ENCODE measurements at places on chromosomes 2 and 18.

DNA sequence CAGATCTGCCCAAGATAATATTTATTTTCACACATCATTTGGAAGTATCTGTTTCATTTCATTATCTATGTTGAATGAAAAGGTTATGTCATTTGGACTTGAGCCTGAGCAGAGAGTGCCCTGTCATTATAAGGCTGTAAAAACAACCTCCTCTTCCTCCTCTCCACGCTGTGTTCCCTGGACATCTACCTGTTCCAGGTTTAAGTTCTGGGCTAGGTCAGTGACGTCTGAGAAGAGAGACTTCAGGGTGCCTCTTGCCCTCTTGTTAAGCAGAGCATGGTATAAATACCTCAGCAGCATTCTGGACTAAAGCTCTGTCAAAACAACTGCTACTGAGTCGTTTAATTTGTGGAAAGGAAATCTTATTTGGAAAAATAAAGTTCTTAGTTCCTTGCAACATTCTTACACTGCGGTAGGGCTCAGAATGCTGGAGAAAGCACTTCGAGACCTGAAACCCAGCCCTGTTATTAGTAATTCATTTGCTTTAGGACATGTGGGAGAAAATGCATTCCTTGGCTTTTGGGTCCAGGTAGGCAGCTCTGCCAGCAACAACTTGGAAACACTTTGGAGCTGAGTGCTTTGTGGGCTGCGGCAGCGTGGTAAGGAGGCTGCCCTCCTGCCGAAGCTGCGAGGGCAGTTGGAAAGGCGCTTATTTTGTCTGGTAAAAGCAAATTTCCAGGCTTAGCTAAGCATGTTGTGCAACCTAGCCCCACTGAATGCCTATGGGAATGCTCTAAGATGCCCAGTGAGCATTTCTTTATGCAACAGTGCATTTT, 91.8 kb upstream of the NEDD4L start:
- DNase-seq, result no peak

GRCh38 chr2:177241711-177242120, 22.8 kb downstream of the NFE2L2 start:
- DNase-seq, result no peak

DNA sequence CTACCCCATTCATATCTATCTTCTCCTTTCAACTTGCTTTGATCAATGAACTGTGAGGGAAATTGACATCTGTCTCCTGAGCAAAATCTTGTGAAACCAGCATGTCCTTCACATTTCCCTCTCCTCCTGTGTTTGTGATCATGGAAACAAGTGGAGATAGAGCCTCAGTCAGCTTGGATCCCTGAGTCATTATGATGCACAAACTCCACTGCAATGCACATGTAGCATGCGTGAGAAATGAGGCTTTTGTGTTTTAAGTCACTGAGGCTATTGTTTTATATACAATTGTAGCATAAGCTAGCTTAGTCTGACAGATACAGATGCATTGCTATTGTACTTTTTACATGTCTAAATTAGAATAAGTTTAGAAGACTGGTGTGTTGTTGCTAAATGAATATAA, 85.2 kb upstream of the HNMT start:
- DNase-seq, result no peak

DNA sequence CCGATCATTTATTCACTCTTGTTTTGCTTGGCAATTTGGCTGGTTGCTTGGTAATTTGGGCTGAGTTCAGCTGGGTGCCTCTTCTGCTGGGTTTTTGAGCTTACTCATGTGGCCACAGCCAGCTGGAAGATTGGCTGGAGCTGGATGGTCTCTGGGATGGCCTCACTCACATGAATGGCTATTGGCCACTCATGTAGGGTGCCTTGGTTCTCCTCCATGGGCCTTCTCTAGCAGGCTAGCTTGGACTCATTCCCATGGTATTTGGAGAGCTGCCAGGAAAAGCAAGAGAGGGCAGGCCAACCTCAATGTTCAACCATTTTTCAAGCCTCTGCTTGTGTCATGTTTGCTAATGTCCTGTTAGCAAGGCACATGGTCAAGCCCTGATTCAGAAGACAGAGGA, 16.9 kb downstream of the ZAP70 start:
- DNase-seq, result no peak

Measured in substantia nigra (tissue), 51 donors.